Cerebellum (tissue), 4 donors: ENCODE measurements at places on chromosomes 1 and 21. TPM values are rescaled to one million over a fixed set of nuclear protein-coding genes. Genes with fewer than 3 reads are reported as not detected.

GRCh38 chr1:43952731-43953346 is 6.1 kb downstream of the IPO13 start:
- DNase-seq, result peak; percentile 66

DNA sequence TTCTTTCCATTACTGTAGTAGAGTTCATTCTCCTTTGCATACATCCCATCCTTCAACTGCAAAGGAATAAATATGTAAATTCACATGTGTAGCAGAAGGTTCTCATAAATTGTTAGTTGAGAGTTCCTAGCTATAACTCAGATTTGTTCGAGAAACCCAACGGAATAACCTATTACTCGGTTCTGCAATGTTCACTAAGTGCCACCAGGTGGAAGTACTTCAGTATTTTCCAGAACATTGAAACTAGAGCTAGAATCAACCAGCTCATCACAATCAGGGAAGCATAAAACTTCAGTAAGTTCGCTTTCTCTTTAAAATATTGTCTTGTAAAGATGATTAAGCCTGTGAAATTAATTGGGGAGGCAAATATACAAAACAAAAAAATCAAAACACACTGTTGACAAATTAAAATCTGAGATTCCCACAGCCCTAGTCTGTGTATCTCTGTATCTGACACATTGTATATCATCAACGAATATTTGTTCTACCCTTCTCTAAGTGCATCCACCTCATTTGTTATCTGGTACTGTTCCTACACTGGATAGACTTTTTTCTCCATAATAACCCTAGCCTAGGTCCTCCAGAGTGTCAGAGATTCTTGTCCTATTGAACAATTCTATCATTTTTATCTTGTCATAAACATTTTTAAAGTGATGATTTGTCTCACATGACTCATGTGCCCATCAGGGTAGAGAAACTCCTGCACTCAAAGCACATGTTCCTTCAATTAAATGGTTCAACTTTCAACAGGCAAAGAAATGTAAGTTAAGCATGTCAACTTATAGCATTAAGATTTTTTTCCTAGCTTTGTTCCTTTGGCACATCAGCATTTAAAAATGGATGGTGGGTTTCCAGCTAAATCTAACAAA is 31.9 kb downstream of the MROH9 start:
- DNase-seq, result peak; percentile 1

GRCh38 chr1:94194079-94194865 is 43.1 kb downstream of the ARHGAP29 start:
- no peak for DNase-seq

RAVER2 gene
- total RNA-seq, result 21.4 TPM

GRCh38 chr21:34536311-34536710 is 24.3 kb upstream of the KCNE1 start:
- DNase-seq, result no peak

DNA sequence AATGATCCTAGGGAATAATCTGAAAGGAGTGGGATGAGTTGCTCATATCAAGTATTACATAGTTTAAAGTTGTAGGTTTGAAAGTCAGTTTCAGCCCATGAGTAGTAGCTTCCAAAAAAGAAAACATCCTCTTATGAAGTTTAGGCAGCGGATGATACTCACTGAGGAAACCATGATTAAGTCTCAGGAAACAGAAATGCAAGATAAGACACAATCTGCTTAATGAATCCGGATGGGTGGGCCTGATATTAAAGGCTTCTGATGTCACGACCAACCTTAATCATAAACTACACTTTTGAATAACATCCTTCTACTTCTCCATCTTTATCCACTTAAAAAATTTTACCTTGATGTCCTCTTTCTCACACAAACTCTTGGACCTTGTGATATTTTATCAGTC is 61.8 kb downstream of the S1PR1 start:
- no peak for DNase-seq

MX2 gene
- total RNA-seq, result 0.36 TPM

RPTN gene
- not detected for total RNA-seq

DNA sequence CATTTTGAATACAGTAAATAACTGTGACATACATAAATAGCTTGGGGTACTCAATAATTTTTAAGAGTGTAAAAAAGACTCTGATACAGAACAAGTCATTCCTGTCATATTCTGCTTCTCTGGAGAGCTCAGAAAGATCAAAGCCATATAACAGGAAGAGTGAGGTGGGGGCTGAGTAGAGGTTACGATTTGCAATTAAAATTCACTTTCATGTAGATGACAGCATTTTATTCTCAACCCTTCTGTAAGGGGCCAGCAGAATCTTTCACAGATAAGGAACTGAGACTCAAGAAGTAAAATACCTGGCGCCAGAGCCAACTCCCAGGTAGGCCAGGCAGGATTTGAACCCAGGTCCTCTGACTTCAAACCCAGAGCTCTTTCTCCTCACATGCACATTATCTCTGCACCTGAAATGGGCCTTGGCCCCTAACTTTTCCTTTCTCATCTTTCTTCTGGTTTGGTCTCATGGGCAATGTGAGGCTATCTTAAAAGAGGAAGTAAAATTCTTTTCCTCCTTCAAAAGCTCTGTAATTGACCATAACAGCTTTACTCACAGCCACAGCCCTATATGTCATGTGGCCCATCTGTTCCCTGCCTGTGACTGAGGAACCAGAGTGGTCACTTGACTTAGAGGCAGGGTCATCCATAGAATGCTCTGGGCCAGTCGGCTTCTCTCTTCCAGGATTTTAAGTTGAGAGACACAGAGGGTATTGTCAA is 80.9 kb upstream of the SYT6 start:
- DNase-seq, result no peak

DNA sequence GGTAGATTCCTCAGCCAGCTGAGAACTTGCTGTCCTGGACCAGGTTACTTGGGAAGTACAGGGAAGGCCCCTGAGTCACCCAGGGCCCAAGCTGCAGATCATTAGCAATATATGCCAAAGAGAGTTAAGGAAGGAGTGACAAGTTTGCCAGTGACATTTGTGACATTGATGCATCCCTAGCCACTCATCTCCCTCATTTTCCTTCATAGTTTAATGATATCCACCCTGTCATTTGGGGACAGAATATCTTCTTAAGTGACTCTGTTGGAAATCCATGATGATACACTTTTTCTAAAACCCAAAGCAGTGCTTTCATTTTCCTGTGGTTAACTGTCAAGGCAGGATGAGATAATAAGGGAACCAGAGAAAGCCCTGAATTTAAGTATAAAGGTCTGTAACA is 3.2 kb downstream of the TNN start:
- DNase-seq, result no peak

S100A3 gene
- total RNA-seq, result not detected
